Thyroid gland (tissue), 4 donors: ENCODE measurements at places on chromosomes 7 and 10. TPM values are rescaled to one million over a fixed set of nuclear protein-coding genes. Genes with fewer than 3 reads are reported as not detected.

GRCh38 chr7:18429547-18429946 lies 66.0 kb upstream of the HDAC9 start:
- peaks cover 4% of the 10 kb centered on the region for H3K4me1 ChIP-seq
- no peaks in the 10 kb centered on the region for H3K36me3 ChIP-seq
- no peaks in the 10 kb centered on the region for H3K27me3 ChIP-seq
- no peak overlapping the region for H3K4me3 ChIP-seq
- no peak overlapping the region for H3K27ac ChIP-seq

The CTAGE6 gene
- total RNA-seq: not detected

The RET gene
- total RNA-seq: 0.27 TPM

DNA sequence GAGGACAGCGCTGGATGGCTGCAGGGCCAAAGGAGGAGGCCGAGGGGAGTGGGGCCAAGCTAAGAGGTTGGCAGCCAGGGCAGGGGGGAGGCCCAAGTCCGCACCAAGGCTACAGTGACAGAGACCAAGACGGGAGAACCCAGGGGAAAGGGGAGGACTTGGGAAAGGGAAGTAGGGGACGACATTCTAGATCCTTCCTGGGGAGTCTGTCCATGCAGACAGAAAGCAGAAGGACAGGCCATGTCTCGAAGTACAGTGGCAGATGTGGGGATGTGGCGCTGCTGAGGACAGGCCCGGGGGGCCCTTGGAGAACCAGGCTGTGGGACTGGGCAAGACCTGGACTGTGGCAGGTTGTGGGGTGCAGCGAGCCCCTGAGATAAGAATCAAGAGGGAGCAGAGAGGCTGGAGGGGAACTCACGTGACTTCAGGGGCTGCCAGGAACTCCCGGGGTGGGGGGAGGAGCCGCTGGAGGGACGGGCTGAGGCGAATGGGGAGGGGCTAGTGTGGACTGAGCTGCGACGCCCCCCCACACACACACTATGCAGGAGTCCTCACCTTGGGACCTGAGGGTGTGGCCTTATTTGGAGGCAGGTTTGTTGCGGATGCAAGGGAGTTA lies 68.5 kb upstream of the TNRC18 start:
- H3K27ac ChIP-seq: no peak overlapping the region
- H3K4me3 ChIP-seq: no peak overlapping the region
- no peaks in the 10 kb centered on the region for H3K27me3 ChIP-seq
- peaks cover 15% of the 10 kb centered on the region for H3K4me1 ChIP-seq

GRCh38 chr10:125021686-125022344 lies 79.9 kb downstream of the ZRANB1 start:
- H3K4me1 ChIP-seq: peaks cover 17% of the 10 kb centered on the region
- H3K27ac ChIP-seq: no peak overlapping the region
- DNase-seq: no peak
- H3K36me3 ChIP-seq: peaks cover 2% of the 10 kb centered on the region

DNA sequence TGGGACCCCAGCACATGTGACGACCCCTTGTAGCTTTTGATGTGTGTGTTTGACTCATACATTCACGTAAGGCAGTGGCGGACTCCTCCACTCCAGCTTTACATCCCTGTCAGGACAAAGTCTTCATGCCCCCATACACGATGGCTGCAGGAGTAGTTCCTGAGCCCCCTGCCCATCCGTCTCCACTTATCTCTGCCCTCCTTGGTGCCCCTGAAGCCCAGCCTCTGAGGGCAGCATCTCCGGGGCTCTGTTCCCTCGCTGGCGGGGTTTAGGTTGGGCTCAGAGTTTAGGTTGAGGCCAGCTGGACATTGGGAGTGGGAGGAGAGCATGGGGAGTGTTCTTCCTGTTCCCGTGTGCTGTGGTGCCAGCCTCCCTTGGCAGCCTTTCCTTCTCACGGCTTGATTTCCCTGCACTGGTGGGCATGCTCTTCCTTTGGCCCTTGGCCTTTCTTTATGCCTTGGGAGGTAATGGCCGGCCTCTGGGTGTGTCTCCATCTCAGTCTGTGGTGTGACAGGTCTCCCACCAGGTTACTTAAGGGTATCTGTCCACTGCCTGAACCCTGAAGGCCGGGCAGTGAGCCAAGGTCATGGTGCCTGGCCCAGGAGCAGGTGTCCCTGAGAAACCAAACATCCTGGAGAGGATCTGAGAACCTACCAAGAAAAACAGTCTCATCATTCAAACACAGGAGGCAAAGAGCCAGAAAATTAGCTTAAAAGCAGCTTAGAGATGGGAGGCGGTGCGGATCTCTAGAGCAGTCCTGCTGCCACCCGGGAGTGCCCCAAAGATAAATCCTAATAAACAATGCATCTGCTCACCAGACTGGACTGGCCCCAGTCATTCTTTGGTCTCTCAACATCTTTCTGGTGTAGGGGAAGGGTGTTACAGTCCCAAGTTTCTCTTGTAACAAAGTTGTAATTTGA lies 85.5 kb downstream of the GLRX3 start:
- H3K27me3 ChIP-seq: no peaks in the 10 kb centered on the region
- no peaks in the 10 kb centered on the region for H3K4me1 ChIP-seq
- no peak overlapping the region for H3K4me3 ChIP-seq
- H3K36me3 ChIP-seq: no peaks in the 10 kb centered on the region
- DNase-seq: no peak

DNA sequence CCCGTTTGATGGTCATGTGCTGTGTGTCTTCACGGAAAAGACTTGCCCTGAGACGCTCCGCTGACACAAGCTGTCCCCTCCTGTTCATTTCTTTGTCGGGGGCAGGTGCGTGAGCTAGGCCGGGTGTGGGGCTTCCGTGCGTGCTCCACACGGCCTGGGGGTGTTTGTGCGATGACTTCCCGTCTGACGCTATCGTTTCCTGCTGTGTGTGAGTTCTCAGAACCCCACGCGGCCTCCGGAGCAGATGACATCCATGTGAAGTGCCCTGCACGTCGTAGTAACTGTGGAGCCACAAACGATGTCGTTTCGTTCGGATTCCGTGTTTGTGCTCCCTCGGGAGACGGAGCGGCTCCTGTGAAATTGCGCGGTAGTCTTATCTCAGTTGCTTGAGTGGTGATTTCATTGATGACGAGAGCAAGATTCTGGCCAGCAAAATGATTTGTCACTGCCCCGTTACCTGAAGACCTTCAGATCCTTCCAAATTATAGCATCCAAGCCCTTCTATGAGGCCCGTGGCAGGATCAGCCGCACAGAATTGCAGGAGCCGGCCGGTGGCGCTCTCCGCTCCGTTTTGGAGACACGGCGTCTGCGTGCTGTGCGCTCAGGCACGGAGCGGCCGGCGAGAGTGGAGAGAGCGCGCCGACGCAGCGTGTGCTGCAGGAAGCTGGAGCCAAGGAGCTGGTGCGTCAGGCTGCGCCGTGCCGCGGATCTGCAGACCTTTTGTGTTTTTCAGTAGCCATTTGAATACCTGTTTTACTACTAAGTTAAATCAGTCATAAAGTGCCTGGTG lies 94.9 kb downstream of the NKX6-2 start:
- DNase-seq: peak; percentile 0
- no peak overlapping the region for H3K27ac ChIP-seq
- H3K4me3 ChIP-seq: no peak overlapping the region
- no peaks in the 10 kb centered on the region for H3K27me3 ChIP-seq

GRCh38 chr10:102741726-102742237 lies 2.0 kb upstream of the WBP1L start:
- no peaks in the 10 kb centered on the region for H3K27me3 ChIP-seq
- no peak overlapping the region for H3K27ac ChIP-seq
- no peaks in the 10 kb centered on the region for H3K36me3 ChIP-seq
- no peak for DNase-seq

The CYP2C9 gene
- total RNA-seq: not detected

DNA sequence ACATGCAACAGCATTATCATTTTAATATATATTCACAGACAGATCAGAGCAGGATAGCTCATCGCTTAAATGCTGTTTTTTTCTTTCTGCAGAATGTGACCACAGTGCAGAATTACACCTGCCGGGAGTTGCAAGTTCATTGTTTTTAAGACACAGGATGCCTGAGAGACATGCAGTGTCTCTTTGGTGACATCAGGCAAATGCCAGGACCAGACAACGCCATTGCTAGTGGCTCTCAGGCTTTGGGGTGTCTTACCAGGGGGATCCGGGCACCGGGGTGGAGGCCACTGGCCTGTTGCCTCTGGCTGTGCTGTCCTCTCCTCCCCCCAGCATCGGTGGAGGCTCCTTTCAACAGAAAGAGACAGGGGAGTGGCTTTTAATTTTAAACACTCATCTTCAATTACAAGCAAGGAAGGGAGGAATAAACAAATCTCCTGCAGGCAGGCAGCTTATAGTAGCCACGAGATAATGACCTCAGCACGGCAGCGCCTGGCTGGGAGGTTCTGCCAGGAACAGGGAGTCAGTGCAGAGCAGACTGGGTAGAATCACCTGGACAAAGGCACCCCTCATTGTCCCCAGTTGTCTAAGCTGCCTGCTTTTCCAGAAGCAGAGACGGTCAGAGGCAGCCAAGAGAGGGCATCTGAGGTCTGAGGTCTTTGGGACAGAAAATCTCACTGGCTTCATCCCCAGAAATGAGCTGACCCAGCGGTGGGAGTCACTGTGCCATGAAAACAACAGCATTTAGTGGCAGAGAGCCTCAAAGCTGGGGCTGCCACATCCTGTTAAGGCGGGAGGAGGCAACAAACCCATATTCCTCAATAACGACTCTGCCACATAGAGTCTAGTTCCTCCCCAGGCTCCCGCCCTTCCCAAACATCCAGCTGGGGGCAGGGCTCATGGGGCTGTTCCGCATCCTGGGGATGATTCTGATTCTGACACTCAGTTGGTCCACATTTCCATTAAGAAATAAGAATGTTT lies 148.4 kb downstream of the TCERG1L start:
- H3K4me3 ChIP-seq: no peak overlapping the region
- H3K36me3 ChIP-seq: no peaks in the 10 kb centered on the region
- H3K4me1 ChIP-seq: peaks cover 30% of the 10 kb centered on the region
- H3K27ac ChIP-seq: no peak overlapping the region
- no peaks in the 10 kb centered on the region for H3K27me3 ChIP-seq

The TEX36 gene
- not detected for total RNA-seq

GRCh38 chr7:3585826-3586225 lies 284.8 kb downstream of the SDK1 start:
- H3K4me1 ChIP-seq: no peaks in the 10 kb centered on the region
- DNase-seq: no peak
- no peak overlapping the region for H3K4me3 ChIP-seq
- H3K36me3 ChIP-seq: no peaks in the 10 kb centered on the region

The VENTX gene
- total RNA-seq: not detected

GRCh38 chr7:26087321-26088091 lies 64.5 kb upstream of the NFE2L3 start:
- H3K36me3 ChIP-seq: no peaks in the 10 kb centered on the region
- H3K4me3 ChIP-seq: no peak overlapping the region
- no peaks in the 10 kb centered on the region for H3K4me1 ChIP-seq
- H3K27ac ChIP-seq: no peak overlapping the region
- no peak for DNase-seq
- no peaks in the 10 kb centered on the region for H3K27me3 ChIP-seq

- DNase-seq: no peak
- H3K27ac ChIP-seq: no peak overlapping the region
- H3K4me1 ChIP-seq: no peaks in the 10 kb centered on the region
These were observed 30.7 kb upstream of the HPSE2 start for GRCh38 chr10:99266383-99266782.

The POU6F2 gene
- total RNA-seq: not detected

The PRPF18 gene
- total RNA-seq: 51.1 TPM

- H3K4me1 ChIP-seq: peaks cover 55% of the 10 kb centered on the region
- DNase-seq: peak; percentile 27
- H3K4me3 ChIP-seq: peak within 1 kb of the TSS; percentile 25
- H3K27ac ChIP-seq: peak within 1 kb of the TSS; percentile 62
These were observed at the start of gene PLAU for GRCh38 chr10:73910764-73911552. TSS of gene PLAU (plus strand) at chr10:73911132. CDS start at chr10:73911556, 424 bp downstream.

GRCh38 chr7:157008-157310 lies 35.4 kb upstream of the FAM20C start:
- no peaks in the 10 kb centered on the region for H3K36me3 ChIP-seq
- H3K27me3 ChIP-seq: no peaks in the 10 kb centered on the region
- peaks cover 5% of the 10 kb centered on the region for H3K4me1 ChIP-seq
- H3K27ac ChIP-seq: no peak overlapping the region

DNA sequence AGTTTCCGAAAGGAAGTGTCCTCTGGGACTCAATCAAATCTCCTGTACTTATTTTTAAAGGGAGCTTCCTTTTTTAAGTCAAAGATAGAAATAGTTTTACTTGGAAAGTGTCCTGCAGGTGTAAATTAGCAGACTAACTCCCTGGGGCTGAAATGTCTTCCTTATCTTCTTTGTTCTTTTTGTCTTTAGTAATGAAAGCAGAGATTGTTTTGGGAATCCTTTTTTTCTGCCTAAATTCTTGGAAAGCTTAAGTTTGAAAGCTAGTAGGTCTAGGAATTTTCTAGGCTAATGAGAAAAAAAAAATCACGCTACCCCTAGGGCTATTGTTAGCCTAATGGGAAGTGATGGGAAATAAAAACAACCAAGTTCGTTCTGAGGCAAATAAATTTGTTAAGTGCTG lies 139.1 kb upstream of the CSTF2T start:
- no peak for DNase-seq
- H3K4me3 ChIP-seq: no peak overlapping the region
- H3K36me3 ChIP-seq: no peaks in the 10 kb centered on the region
- H3K27ac ChIP-seq: no peak overlapping the region

DNA sequence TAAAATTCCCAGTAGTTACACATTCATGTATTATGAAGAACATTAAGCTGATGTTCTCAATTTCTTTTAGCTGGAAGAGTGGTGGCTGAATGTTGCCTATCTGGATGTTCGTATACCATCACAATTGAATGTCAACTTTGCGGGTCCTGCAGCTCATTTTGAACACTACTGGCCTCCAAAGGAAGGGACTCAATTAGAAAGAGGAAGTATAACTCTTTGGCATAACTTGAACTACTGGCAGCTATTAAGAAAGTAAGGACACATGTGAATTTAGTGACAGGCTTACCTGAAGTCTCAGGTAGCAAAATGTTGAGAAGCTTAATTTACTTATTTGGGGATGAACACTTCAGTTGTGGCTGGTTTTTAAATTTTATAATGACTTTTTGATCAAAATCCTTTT lies 15.9 kb downstream of the CROT start:
- H3K4me3 ChIP-seq: no peak overlapping the region
- H3K27me3 ChIP-seq: no peaks in the 10 kb centered on the region
- DNase-seq: no peak
- no peak overlapping the region for H3K27ac ChIP-seq

The SDK1 gene
- 1.3 TPM for total RNA-seq

The PIP gene
- total RNA-seq: not detected

The GPR15LG gene
- not detected for total RNA-seq

DNA sequence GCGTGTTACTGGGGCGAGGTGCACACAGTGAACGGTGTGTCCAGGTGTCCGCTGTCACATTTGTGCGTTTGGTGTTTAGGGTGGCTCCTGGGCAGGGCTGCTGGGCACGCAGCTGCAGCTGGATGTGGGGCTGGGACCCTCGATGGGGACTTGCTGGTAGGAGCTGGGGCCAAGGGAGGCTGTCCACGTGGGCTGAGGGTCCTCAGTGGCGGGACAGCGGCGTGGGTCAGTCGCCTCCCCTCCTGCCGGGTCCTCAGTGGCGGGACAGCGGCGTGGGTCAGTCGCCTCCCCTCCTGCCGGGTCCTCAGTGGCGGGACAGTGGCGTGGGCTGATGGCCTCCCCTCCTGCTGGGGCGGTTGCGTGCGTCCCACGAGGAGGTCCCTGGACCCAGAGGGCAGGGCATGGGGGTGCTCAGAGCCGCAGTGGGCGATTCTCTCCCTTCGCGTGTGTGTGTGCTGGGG lies 68.5 kb downstream of the INPP5A start:
- H3K4me1 ChIP-seq: peaks cover 19% of the 10 kb centered on the region
- no peak overlapping the region for H3K4me3 ChIP-seq
- no peak overlapping the region for H3K27ac ChIP-seq
- DNase-seq: no peak
- H3K36me3 ChIP-seq: no peaks in the 10 kb centered on the region
